D721Med (cell line): ENCODE measurements at places on chromosomes 7 and 10.

DNA sequence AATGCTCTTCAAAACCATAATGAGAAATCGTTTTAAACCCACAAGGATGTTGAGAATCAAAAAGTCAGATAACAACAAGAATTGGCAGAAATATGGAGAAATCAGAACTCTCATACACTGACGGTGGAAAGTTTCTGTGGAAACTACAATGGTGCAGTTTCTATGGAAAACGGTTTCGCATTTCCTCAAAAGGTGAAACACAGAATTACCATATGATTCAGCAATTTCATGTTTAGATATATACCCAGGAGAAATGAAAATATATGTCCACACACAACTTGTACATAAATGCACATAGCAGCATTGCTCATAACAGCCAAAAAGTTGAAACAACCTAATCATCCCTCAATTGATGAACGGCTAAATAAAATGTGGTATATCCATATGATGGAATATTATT lies 218.2 kb downstream of the ARL4A start:
- no peak for DNase-seq

DNA sequence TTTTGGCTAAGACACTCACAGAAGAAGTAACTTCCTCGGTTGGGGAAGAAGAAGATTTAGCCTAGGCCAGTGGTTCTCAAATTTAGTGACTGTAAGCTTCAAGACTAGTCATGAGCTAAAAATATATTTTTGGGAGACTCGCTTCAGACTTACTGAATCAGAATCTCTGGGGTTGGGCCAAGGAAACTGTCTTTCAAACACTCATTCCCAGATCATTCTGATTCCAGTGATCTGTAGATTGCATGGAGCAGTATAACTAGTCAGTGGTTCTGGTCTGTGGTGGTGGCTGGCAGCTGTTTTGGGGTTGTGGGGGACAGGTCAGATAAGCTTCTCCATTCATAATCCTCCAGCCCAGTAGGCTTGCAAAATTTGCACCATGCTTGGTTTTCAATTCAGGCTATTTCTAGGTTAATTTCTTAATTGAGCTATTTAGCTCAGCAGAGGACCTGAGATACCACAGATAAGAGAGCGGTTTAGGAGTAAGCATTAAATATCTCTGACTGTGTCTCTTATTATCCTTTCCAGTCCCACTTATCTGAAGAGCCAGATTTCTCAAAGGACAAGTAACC lies 3.8 kb upstream of the KAT6B start:
- DNase-seq = no peak

- no peak for DNase-seq
Observed at GRCh38 chr10:125548878-125549277, 134.1 kb downstream of the TEX36 start.

GRCh38 chr7:6652446-6653011 lies 15.4 kb downstream of the ZNF316 start:
- DNase-seq = peak; percentile 19

GRCh38 chr10:119691726-119692125 lies 34.1 kb upstream of the INPP5F start:
- no peak for DNase-seq

DNA sequence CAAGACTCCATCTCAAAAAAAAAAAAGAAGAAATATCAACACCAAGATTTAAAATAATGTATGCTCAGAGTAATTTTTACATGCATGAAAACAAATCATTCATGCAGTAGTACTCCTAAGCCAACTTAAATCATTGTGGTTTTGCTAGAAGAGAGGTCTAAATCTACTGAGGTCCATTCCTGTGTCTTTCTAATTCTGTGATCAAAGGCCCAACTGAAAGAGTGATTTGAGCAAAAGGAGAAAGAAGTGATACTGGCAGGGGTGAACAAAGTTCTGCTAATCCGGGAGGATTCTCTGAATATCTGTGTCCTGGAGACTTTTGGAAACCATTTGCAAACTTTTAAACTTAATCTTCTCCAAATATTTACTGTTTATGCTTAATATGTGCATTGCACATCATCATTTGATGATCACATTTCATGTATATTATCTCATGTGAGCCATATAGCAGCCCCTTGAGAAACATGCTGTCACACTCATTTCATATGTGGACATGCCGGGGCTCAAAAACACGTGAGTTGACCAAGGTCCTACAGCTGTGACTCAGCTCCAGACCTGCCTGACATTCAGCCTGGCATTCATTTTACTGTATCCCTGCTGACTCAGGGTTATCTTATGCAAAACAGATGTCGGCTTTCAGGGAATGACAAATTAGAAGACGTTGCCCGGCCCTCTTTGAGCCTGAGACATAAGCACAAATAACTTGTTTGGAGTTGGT lies 76.4 kb downstream of the FAM107B start:
- no peak for DNase-seq

DNA sequence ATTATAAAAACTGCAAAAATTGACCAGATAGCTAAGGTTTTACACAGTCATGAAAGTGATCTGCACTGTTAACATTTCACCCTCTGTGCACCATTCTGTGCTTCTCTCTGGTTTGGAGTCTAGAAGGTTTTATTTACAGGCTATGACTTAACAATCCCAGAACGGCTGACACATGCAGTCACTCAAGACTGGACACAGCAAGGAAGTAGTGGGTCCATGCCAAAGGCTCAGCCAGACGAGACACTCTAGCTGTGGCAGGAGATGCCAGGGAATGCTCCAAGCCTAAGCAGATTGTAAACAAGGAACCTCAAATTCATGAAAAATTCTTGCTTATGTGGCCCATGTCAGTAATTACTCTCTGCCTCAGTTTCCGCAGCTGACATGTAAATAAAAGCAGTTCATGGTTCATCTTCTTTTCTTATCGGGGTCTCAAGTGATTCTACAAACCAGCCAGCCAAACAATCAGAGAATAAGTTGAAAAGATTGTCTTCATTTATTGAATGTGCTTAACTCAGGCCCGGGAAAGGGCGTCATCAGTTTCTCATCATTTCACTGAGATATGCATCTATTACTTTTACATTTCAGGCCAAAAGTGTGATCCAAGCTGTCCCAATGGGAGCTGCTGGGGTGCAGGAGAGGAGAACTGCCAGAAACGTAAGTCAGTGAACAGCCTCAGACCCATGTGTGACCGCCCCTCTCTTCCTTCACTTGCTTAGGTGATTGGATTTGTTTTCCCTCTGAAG lies 132.1 kb downstream of the EGFR start:
- DNase-seq = no peak

DNA sequence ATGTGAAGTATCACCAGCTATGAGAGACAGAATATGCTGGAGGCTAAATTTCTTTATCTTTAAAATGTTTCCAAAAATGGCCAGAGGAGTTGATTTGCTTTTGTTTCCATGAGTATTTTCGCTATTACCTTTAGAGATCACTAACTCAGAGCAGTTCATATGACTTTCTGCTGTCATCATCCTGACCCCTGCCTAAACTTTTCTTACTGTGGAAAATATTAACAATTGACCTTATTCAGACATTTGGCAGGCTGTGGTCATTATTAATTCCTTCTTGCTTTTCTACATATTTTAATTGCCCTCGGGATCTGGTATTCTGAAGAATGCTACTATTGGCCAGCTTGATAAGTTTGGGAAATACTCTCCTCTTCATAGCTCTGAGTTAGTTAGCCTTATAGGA lies 156.5 kb downstream of the EXOC4 start:
- no peak for DNase-seq

GRCh38 chr10:23351926-23352519 lies 7.4 kb upstream of the C10orf67 start:
- no peak for DNase-seq

GRCh38 chr7:22295402-22296264 lies 61.3 kb downstream of the RAPGEF5 start:
- no peak for DNase-seq

DNA sequence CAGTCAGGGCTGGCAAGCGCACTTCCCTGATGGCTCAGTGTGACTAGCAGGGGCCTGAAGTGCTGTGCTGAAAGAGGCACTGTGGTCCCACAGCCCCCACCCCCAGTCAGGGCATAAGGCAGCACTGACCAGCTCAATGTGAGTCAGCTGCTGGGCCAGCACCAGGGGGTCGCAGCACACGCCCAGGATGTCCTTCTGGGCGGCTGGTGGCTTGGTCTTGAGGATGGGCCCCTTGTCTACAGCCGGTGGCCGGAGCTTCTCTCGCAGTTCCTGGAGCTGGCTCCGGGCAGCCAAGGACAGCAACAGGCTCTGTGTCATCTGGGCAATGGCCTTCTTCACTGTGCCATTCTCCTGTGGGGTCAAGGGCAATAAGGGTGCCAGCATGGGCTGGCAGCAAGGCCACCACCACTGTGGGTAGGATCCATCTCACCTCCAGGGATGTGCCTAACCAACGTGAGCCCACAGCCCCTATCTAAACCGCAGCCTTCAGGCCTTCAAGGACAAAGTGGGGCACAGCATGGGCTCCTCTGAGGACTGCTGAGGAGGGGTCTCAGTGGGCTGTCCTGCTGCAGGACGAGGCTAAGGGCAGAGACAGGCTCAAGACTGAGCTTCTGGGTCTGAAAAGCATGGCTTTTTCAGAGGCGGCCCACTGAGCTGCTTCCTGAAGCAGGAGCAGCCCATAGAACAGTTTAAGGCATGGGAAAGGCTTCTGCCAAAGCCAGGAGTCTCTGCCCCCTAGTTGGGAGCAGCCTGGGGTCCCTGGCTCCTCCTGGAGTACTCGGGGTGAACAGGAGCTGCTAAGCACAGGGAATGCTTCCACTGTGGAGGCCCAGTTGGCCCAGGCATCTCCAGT lies 62.5 kb downstream of the CSGALNACT2 start:
- no peak for DNase-seq

DNA sequence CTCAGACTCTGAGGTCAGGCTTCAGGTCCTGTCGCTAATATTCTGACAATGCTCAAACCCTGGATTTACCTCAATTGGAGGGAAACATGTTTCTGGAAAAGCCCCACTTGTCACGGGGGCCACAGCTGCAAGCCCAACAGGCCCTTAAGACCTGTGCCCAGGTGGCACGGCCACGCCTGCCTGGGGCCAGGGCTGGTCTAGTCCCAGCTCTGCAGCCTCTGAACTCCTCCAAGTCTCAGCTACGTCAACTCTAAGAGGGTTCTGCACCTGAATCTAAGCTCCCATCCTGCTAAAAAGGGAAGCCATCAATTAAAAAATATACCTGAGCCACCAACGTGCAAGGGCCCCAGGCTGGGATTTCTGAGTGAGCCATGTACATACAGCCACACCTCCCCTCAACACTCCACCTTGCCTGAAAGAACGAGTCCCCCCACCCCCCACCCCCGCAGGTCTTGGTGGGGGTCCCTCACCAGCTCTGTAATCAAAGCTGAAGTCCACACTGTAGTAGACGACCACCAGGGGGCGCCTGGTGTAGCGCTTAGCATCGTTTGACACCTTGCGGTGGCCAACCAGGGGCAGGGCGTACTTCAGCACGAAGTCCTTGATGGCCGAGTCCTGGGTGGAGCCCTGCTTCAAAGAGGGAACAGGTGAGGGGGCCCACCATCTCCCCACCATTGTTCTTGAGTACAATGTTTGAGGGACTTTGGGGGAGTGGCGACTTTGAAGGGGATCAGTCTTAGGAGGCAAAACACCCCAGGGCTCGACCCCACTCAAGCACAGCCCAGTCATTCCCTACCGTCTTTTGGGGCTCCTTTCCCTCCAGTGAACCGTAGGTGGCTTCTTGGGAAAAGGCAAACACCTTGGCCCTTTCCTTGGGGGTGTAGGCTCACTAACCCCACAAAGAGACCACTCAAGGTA lies 22.6 kb downstream of the PDIA4 start:
- peak; percentile 65 for DNase-seq

DNA sequence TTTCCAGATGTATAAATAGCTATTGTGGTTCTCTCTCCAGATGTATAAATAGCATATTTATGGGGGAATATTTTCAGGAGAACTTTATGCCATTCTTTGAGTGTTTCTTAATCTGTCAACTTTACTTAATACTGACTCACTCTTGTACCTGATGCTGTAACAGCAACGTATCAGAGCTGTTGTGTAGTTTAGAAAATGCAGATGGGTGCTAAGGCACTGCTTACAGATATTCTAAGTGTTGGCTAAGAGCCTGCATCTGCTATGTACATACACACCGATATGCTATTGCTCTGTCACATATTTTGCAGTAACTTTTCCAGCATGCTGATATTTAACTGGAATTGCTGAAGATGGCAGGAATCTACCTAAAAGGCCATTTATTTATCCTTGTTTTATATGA lies 71.9 kb downstream of the WDR37 start:
- DNase-seq = no peak

- no peak for DNase-seq
Observed at GRCh38 chr10:112580267-112580666, 133.3 kb downstream of the VTI1A start.

DNA sequence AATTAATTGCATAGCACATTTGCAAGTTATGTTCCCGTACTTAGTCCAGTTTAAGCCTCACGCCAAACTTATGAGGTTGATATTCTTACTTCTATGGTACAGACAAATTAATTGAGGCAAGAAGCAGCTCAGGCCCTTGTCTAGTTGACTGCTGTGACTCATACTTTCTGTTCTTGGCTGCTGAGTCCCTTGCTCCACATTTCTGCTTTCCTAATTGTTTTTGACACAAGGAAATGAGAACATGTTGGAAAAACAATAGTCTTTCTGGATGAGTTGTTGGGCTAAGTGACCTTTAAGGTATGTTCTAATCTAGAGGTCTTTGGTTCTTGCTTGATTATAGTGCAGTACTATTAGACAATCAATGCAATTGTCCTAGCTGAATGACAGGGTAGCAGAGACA lies 331.8 kb downstream of the NRG3 start:
- no peak for DNase-seq

- DNase-seq = no peak
Observed at GRCh38 chr7:137462074-137462715, 118.7 kb upstream of the PTN start.

DNA sequence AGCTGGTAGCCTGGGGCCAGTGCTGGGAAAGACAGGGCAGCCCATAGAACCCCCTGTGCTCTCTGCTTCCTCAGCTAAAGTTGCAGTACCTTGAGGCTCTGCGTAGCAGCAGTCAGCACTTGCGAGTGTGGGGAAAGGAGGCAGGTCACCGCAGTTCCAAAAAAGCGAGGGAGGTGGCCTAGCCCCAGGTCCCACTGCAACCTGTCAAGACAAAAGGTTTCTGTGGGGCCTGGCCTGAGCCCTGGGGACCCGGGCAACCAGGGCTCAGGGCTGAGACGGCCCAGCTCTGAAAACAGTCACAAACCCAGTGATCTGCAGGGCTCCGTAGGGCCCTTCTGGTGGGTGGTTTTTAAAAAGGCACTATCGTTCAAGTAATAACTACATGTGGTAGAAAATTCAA lies 19.5 kb downstream of the RRP12 start:
- no peak for DNase-seq

DNA sequence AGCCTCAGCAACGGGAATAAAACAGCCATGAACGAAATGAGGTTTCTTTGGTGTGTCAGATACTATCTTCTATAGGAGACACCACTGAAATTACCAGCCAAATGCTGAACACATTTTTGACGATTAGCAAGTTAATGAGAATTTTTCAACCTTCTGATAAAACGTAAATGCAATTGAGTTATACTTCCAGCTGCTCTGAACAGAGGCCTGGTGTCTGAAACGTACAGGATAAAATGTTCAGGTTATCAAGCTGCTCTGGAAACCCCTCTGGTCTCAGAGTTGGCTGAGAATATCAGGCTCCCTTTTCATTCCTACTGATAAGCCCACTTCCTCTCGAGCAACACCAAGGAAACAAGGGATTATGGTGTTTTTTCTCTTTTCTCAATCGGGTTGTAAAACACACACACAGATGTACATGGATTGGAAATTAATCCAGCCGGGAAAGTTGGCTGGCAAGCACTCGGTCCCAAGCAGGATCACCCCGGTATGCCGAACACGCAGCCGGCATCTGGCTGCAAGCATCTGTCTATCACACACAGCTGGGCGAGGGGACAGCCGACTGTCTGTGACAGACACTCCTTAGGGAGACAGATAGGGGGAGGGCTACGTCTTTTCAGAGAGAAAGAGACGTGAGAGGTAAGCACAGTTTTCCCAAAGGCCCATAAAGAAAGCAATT lies 171.8 kb downstream of the PRKAG2 start:
- no peak for DNase-seq
